ENCODE measurements at places on chromosomes 5 and 9.

GRCh38 chr5:179267671-179268083 lies 77.6 kb downstream of the ADAMTS2 start:
- DNase-seq: no peak

GRCh38 chr9:117545846-117546245 lies 131.0 kb upstream of the ASTN2 start:
- DNase-seq: no peak

- no peak for DNase-seq
Observed at GRCh38 chr9:72188232-72188631, 39.0 kb downstream of the GDA start.

DNA sequence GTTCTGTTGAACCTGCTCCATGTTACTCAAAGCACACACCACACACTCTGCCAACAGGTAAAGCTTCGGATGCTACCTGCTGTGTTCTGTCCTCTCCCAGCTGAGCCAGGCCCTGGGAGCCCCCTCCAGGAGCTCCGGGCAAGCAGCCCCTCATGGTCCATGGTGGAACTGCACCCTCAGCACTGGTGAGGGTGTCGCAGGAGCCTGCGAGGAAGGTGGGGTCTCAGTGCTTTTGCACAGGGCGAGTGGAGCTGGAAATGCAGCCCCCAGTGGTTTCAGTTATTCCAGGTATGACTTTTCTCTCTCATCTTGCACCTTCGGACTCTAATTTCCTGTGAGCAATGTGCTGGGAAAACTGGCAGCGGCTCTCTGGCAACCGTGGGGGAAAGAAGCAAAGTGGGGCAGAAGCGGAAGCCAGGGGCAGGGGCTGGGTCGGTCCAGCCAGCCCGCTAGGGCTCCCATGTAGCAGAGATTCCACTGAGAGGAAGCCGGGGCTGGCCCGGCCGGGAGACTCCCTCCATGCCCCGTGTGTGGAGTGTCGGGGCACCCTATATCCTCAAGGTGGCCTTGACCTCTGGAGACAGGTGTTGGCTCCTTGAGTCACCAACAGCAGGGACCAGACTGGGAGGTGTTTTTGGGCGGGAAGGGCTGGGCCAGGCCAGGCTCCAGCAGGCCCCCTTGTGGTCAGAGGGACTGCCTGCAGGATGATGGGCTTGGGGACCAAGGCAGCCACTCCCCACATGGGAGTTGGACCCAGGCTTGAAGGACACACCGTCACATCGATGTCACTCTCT lies 75.6 kb upstream of the PRSS3 start:
- no peak for DNase-seq

GRCh38 chr9:114521846-114522245 lies 16.6 kb upstream of the WHRN start:
- DNase-seq: no peak

DNA sequence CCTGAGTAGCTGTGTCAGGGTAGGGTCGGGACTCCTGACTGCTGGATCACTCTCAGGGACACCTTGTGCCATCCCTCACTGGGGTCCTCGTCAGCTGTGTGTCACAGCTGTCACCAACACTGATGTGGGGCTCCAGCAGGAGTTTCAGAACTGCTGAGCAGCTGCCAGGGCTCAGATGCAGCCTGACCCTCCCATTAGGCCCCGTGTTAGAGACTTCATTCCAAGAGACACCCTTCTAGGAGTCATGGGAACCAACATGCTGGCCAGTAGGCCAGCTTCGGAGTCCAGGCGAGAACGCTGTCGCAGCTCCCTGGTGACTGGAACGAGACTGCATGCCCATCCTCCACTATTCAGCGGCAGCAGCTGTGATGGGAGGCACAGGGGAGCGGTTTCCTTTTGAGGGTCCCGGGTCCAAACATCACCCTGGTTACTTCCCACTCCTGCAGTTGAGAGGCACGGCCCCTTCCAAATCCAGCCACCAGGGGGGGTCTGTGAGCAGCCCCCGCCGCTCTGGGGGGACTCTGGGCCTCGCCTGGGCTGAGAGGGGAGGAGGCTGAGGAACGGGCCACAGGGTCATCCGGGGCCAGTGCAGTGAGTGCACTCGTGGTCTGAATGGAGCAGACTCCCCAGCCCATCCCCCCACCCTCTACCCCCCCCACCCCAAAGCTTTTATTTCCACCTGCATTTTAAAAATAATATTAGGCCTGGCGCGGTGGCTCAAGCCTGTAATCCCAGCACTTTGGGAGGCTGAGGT lies 12.6 kb upstream of the TCF7 start:
- peak; percentile 80 for DNase-seq

DNA sequence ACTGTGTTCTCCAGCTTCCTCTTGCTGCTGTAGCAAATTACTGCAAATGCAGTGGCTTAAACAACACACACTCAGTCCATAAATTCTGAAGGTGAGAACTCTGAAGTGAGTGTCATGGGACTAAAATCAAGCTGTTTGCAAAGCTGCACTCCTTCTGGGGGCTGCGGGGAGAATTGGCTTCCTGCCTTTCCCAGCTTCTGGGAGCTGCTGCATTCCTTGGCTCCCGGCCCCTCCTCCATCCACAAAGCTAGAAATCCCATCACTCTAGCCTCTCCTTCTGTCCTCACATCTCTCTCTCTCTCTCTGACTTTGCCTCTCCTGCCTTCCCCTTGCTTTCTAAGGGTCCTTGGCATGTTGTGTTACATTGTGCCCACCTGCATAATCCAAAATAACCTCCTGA lies 14.2 kb upstream of the MED10 start:
- DNase-seq: no peak

- peak; percentile 44 for DNase-seq
Observed at GRCh38 chr5:179270581-179271427, 74.5 kb downstream of the ADAMTS2 start.

GRCh38 chr9:16405421-16405820 lies 465.0 kb downstream of the BNC2 start:
- no peak for DNase-seq

GRCh38 chr5:154647114-154647760 lies 107.9 kb upstream of the LARP1 start:
- peak; percentile 91 for DNase-seq

- no peak for DNase-seq
Observed at GRCh38 chr9:36530224-36530623, 42.5 kb upstream of the MELK start.

- DNase-seq: peak; percentile 67
Observed at GRCh38 chr5:5795074-5795771, 372.7 kb downstream of the ICE1 start.

GRCh38 chr5:83255268-83255667 lies 177.9 kb downstream of the XRCC4 start:
- DNase-seq: no peak

GRCh38 chr9:98686961-98687855 lies 21.5 kb downstream of the GABBR2 start:
- DNase-seq: no peak

DNA sequence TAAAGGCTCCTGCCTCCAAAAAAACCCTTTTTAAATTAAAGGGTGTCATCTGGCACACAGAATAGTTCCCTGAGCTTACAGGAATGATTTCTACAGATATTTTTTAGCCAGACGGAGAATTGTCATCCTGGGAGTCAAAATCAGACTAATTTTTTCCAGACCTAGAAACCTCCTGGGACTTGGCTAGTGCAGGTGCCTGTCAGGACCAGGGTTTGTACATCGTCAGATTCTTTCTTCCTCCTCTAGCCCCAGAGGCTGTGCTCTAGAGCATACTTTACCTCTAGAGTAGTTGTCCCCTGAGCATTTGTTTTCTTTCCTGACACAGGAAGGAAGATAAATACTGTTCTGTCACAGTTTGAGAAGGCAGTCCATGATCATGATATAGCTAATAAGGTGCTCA lies 52.5 kb downstream of the RAB3C start:
- DNase-seq: no peak

DNA sequence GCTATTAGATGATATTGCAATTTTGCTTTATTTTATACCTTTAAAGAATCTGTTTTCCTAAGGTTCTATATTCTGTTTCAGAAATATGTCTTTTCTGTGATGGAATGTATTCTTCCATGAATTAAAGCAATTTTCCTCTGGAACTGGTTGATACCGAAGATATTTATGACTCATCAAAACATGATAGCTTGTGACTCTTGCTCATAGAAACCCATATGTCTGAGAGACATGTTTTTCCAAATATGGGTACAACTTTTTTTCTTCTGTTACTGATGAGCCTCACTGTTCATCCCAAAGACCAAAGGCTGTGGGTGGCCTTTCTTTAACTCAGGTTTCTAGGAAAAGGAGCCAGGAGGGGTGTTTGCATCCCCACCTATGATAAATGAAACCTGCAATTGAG lies 126.1 kb upstream of the PAPPA start:
- no peak for DNase-seq

DNA sequence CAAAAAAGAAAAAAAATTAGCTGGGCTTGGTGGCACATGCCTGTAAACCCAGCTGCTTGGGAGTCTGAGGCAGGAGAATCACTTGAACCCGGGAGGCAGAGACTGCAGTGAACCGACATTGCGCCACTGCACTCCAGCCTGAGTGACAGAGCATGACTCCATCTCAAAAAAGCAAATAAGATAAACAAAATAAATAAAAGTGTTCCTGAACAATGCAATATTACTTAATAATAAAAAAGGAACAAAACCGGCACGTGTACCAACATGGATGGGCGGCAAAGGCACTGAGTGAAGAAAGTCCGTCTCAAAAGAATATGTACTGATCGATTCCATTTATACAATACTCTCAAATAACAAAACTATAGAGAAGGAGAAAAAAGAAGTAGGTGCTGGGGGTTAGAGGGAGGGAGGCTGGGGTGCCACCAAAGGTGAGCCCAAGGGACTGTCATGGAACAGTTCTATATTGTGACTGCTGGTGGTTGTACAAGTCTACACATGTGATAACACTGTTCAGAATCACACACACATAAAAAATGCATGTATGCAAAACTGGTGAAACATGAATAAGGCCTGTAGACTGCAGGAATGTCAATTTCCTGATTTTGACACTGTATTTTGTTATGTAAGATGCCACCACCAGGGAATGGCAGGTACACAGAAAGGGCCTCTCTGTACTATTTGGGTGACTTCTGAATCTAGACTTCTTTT lies 15.8 kb downstream of the MYO10 start:
- DNase-seq: no peak

- no peak for DNase-seq
Observed at GRCh38 chr5:74541381-74541781, 99.1 kb downstream of the ENC1 start.

DNA sequence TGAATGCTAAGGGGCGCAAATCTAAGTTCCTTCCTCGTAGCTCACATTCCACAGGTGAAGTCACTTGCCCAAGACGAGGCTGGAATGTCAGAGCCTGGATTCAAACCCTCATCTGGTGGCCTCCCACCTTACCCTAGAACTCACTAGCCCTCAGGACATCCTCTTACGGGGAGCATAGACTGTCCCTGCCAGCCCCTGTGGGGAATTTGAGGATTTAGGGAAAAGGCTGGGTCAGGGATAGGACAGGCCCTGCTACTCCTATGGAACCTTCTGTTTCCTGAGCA lies 45.0 kb downstream of the IRF1 start:
- DNase-seq: no peak

DNA sequence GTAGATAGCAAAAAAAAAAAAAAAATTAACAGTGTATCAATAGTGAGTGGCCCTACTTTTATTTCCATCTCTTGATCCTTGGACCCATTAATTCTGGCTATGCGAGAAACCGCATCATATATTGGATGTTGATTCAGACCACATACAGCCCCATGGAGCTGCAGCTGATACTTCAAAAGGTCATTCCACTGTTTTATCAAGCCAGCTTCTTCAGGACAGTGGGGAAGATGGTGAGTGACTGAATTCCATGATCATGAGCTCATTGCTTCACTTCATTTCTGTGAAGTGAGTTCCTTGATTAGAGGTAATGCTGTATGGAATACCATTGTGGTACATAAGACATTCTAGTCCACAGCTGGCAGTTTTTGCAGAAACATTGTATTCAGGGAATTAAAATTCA lies 222.9 kb upstream of the MEF2C start:
- DNase-seq: no peak

DNA sequence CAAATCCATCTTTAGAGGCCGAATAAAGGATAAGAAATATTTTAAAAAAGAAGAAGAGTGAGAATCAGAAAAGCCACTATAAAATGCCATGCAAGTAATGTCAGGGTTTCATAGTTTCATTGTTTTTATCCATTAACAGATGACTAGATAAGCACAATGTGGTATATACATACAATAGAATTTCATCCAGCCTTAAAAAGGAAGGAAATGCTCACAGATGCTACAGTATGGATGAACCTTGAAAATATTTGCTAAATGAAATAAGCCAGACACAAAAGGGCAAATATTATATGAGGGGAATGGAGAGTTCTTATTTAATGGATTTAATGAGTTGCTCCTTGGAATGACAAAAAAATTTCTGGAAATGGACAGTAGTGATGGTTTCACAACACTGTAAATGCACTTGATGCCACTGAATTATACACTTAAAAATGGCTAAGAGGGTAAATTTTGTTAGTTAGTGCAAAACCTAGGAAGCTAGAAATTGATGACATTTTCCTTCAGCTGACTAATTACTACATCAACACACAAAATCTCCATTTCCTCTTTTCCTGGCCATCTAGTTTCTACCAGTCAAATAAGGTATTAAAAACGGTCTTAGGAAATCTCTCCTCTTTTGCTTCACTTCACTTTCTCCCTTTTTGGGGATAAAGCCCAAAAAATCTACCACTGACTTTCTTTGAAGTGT lies 86.6 kb downstream of the GNA14 start:
- DNase-seq: no peak

GRCh38 chr9:3903273-3903672 lies 377.5 kb upstream of the RFX3 start:
- DNase-seq: no peak

DNA sequence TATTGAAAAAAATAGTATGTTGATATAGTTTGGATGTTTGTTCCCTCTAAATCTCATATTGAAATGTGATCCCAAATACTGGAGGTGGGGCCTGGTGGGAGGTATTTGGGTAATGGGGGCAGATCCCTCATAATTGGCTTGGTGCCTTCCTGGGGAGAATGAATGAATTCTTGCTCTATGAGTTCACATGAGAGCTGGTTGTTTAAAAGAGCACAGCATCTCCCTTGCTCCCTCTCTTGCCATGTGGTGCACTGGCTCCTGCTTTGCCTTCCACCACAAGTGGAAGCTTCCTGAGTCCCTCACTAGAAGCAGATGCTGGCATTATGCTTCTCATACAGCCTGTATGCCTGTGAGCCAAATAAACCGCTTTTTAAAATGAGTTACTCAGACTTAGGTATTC lies 154.8 kb downstream of the ADAMTS6 start:
- no peak for DNase-seq

DNA sequence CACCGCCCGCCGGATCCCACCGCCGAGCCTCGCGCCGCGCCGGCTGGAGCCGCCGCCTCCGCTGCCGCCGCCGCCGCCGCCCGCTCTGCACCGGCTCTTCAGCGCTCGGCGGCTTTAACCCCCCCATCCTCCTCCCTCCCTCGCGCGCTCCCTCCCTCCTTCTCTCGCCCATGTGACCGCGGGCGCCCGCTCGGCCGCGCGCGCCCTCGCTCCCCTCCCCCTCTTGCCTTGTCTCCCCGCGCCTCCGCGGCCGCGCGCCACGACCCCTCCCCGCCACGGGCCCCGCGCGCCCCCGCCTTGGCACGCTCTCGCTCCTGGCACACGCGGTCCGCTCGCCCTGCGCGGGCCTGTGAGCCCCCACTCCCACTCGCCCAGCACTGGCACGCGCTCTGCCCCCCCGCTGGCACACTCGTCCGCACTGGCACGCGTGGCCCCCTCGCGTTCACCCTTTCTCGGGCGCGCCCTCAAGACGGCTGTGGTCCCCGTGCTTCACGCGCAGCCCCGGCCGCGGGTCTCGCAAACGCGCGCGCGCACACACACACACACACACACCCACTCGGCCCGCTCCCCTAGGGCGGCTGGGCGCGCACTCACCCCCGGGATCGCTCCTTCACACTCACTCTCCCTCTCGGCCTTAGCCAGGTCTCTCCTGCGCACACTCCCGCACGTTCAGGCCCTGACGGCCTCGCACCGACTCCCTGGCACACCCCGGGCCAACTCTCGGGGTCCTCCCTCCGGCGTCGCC lies at the start of gene CNTFR:
TSS of gene CNTFR (minus strand) at position 89 of the 745 bp plus-strand sequence. CDS start 20,743 bp downstream, outside the sequence.
- DNase-seq: no peak
